ENCODE measurements at places on chromosomes 13 and 19.

GRCh38 chr13:50140581-50141374 lies 125.5 kb downstream of the KCNRG start:
- DNase-seq: no peak

GRCh38 chr13:45269204-45269603 lies 68.4 kb upstream of the KCTD4 start:
- DNase-seq: no peak

GRCh38 chr19:10852098-10852800 lies 4.0 kb downstream of the C19orf38 start:
- DNase-seq: no peak

- peak; percentile 92 for DNase-seq
These were observed at the start of gene UBAC2 for GRCh38 chr13:99200432-99201167. TSS of gene UBAC2 (plus strand) at chr13:99200854. CDS start at chr13:99200909, 55 bp downstream.

GRCh38 chr13:18212873-18213272 lies 968.8 kb downstream of the TUBA3C start:
- DNase-seq: no peak

DNA sequence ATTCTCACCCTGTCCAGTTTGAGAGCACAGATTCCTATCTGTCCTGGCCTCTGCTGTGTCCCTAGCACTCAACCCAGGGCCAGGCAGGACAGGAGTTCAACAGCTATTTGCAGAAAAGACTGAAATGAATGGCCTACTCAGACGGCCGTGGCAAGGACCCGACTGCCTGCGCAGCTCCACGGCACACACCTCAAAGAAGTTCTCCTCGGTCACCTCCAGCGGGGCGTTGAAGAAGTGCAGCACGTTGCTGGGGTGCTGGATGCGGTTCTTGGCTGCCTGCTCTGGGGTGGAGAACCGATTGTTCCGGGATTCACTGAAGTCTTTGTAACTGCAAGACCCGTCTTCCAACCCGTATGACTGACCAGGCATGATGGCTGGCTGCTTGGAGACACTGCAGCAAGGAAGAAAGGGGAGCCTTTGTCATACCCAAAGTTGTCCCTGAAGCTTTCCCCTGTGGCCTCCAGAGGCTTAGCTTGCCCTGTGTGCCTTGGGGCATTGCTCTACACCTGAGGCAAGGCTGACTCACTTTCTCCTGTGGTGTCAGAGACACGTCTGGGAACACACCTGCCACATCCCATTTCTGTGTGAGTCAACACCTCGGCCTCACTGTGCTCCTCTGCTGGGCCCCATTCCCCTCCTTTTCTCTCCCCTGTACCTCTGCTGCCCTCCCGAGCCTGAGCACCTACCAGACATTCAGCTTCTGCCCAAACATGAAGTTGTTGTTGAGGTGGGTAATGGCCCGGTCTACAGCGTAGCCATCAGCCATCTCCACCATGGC lies 6.8 kb upstream of the ECH1 start:
- peak; percentile 56 for DNase-seq

GRCh38 chr19:40974633-40975037 lies 16.4 kb upstream of the CYP2B6 start:
- DNase-seq: peak; percentile 58

GRCh38 chr13:97058391-97058790 lies 64.1 kb upstream of the OXGR1 start:
- no peak for DNase-seq

- DNase-seq: no peak
These were observed 3.7 kb downstream of the RPS15 start for GRCh38 chr19:1441677-1442438.

- no peak for DNase-seq
These were observed 54.0 kb downstream of the KCNRG start for GRCh38 chr13:50069261-50069660.

Data from stimulated activated CD8-positive, alpha-beta memory T cell treated with anti-CD3 and anti-CD28 coated beads, Interleukin-2, amount 100 ng/mL, for 48 hours (primary cell).